ENCODE measurements at places on chromosomes 11 and 22.

DNA sequence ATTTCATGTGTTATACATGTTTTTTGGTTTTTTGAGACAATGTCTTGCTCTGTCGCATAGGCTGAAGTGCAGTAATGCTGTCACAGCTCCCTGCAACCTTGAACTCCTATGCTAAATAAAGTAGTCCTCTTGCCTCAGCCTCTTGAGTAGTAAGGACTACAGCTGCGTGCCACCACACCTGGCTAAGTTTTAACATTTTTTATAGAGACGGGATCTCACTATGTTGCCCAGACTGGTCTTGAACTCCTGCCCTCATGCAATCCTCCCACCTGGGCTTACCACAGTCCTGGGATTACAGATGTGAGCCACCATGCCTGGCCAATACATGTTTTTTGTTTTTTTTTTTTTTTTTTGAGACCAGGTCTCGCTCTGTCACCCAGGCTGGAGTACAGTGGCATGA lies 33.9 kb downstream of the SWAP70 start:
- DNase-seq: no peak

DNA sequence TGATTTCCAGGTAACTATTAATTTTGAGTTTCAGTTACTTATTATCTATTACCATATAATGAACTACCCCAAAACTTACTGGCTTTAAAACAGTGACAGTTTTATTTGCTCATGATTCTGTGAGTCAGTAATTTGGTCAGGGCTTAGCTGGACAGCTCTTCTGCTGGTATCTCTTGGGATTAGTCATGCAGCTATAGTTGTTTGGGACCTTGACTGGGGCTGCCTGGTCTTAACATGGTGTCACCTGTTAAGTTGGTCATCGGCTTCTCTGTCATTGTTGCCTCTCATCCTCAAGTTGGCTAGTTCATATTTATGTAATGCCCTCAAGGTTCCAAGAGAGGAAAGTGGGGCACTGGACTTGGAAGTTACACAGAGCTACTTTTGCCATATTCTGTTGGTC lies 177.5 kb downstream of the TMEM135 start:
- DNase-seq: no peak

- no peak for DNase-seq
Measured at GRCh38 chr11:4577761-4578160, 3.8 kb upstream of the OR52I2 start.

DNA sequence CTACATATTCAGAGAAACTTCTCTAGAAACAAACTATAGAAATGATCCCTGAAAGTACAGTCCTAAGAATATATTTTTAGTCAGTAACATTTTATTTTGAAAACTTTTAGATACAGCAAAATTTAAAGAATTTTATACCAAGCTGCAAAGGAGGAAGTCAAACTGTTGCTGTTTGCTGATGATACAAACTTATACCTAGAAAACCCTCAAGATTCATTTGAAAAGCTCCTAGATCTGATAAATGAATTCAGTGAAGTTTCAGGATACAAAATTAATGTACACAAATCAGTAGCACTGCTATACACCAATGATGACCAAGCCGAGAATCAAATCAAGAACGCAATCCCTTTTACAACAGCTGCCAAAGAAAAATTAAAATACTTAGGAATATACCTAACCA lies 10.1 kb downstream of the ZBTB44 start:
- no peak for DNase-seq

GRCh38 chr11:101866619-101867491 lies 48.0 kb upstream of the CEP126 start:
- DNase-seq: no peak
